Eye (tissue), 1 donor: ENCODE measurements at places on chromosomes 3 and 15.

- DNase-seq = no peak
Measured at GRCh38 chr3:59751606-59752005, 701.8 kb upstream of the CFAP20DC start.

DNA sequence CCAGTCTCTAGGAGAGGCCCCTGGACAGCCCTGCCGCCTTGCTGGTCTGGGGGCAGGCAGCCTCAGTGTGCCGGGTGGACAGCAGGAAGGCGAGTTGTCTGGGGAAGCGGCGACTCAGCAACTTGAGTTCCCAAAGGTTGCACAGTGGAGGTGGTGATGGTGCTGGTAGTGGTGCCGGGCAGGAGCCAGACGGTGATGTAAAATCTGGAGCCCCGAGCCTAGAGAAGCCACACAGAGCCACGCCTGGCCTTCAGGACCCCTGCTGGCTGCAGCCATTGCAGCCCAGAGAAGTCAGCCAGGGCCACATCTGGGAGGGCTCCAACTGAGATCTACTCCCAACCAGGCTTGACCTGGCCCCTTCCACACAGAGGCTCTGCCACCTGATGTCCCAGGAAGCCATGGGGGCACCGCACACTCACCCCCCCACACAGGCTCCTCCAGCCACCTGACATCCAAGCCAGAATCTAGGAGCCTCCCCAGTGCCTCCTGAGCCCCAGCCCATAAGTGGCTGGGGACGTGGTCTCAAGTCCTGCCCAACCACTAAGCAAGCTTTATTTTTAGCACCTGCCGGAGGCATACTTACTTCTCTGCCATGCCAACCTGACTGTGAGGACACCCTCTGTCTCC, 8.8 kb downstream of the C3orf22 start:
- no peak for DNase-seq

- no peak for DNase-seq
Measured at GRCh38 chr15:25268166-25268565, 170.7 kb downstream of the UBE3A start.

- no peak for DNase-seq
Measured at GRCh38 chr15:51935466-51936104, 36.0 kb downstream of the LEO1 start.

DNA sequence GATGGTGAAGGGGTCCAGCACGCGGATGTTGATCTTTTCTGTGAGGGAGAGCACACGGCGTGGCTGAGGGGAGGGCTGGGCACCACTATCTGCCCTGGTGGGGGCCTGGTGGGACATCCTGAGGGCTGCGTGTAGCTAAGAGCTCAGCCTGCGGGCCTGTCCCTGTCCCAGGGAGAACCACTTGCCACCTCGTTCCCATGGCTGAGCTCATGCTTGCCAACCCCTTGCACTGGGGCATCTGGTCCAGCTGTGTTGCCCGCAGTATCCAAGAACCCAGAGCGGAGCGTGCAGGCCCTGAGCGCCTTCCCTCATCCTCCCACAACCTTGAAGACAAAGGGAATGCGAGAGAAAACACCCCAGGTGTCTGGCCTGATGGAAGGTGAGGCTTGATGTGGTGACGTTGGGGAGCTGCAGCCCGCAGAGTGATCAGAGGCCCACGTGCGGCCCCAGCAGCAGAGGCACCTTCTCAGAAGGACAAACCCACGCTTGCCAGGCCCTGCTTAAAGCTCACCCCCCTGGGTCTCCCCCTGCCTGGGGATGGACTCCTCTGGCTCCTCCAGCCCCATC, 28.9 kb downstream of the TKT start:
- no peak for DNase-seq

DNA sequence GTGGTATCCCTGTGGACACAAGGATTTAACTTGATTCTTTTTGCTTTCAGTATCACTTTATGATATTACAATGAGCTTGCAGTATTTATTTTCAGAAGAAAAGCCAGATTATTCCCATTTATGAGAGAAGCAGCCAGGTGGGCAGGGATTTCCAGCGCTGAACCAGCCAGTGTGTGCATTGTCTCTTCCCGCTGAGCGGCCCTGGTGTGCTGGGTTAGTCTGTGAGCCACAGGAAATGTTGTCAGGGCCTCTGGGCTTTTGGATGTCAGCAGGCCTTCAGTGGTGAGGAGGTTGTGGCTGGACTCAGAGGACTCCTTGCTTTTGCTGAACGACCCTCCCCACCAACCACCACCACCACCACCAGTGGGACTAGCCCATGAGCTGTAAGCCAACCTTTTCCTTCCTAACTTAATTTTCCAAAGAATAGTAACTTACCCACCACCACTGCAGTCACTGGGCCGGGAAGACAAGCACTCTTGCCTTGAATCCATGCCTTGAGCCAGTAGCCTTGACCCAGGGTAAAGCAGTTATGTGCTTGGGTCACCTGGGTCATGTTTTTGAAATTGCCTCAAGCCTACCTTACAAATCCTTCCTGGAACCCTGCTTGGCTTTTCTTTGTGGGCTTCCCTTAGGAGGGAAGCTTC, 33.1 kb downstream of the FLNB start:
- DNase-seq = no peak

DNA sequence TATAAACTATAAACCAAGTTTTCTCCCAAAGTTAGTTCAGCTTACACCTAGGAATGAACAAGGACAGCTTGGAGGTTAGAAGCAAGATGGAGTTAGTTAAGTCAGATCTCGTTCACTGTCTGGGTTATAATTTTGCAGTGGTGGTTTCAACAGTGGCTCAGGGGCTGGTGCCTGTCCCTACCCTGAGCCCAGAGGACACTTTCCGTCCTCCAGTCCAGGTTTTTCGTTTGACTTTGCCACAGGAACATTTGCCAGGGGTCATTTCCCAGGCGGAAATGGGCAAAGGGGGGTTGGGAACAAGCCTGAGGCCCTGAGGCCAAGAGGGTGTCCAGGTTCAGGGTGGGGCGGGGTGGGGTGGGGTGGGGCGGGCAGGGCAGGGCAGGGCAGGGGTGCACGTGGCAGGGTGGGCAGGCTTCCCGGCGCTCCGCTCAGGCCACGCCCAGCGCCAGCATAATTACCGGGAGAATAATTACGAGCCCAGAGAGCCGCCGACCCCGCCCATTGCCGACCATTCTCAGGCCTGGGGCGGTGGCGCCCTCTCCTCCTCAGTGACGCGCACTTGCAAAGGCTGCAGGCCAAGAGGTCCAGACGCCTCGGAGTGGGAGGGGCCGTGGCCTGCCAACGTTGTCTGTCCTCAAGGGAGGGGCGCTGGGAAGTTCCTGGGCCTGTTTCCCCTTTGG, 70.4 kb downstream of the KLF13 start:
- DNase-seq = peak; percentile 72

- DNase-seq = no peak
Measured at GRCh38 chr15:74857082-74857655, 14.2 kb upstream of the ULK3 start.

DNA sequence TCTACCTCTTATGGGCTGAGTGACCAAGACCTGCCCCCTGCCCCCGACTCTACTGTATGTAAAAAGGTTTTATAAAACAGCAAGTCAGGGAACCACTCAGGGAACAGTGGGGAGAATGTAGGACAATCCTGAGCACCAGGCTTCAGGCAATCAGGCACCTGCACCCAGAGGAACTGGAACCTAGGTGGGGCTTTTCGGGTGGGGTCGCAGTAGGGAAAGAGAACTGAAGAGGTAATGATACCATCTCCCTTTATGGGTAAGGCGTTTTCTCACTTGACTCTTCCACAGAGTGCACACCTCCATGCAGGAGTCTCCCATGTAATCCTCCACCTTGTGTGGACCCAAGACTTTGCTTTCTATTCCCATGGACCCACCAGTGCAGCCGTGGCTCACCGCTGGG, 45.8 kb downstream of the MYO1E start:
- no peak for DNase-seq

- no peak for DNase-seq
Measured at GRCh38 chr15:23402544-23402943, 44.5 kb downstream of the GOLGA6L2 start.

GRCh38 chr15:52421029-52421428, 107.7 kb downstream of the MYO5A start:
- no peak for DNase-seq

DNA sequence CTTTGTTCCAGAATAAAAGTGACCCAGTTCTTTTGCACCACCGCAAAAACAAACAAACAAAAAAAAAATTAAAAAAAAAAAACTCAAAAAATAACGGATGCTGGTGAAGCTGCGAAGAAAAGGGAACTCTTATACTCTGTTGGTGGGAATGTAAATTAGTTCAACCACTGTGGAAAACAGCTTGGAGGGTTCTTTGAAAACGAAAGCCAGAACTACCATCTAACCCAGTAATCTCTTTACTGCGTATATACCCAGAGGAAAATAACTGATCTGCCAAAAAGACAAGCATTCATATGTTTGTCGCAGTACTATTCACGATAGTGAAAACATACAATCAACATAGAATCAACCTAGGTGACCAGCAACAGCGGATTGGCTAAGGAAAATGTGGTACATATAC, 298.9 kb upstream of the CBLB start:
- no peak for DNase-seq

DNA sequence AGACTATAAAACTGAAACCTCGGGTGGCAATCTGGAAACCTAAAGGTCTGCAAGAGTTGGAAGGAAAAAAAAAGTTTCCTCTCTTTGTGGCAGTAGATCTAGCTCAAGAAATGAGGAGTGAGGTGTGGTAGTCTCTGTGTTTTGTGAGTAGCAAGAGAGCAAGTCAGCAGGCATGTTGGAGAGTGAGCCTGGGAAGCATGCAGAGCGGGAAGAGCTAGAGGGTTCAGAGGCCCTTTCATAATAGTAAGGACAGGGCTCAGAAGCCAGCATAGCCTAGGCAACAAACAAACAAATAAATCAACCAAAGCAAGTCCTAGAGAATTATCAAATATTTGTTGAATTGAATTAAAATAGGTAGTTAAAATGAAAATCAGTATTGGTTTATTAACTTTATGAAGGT, 189.7 kb upstream of the CBLB start:
- no peak for DNase-seq

GRCh38 chr3:31093606-31094005, 199.1 kb upstream of the GADL1 start:
- no peak for DNase-seq

DNA sequence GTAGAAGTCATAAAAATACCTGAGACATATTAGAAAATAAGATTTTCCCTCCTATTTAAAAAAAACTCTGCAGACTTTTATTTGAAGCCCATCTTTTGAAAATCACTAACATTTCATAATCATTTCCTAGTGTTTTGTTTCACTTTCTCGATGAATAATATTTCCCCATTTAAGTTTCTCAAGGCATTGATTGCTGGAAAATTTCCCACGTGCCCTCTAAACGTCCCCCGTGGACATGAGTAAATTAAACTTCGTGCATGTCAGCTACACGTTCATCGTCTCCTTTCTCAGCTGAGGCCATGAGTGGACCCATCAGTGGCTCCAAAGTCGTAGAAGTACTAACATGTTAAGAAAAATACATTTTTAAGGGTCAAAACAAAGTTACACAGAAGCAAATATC, 2.0 kb upstream of the TM2D3 start:
- no peak for DNase-seq

DNA sequence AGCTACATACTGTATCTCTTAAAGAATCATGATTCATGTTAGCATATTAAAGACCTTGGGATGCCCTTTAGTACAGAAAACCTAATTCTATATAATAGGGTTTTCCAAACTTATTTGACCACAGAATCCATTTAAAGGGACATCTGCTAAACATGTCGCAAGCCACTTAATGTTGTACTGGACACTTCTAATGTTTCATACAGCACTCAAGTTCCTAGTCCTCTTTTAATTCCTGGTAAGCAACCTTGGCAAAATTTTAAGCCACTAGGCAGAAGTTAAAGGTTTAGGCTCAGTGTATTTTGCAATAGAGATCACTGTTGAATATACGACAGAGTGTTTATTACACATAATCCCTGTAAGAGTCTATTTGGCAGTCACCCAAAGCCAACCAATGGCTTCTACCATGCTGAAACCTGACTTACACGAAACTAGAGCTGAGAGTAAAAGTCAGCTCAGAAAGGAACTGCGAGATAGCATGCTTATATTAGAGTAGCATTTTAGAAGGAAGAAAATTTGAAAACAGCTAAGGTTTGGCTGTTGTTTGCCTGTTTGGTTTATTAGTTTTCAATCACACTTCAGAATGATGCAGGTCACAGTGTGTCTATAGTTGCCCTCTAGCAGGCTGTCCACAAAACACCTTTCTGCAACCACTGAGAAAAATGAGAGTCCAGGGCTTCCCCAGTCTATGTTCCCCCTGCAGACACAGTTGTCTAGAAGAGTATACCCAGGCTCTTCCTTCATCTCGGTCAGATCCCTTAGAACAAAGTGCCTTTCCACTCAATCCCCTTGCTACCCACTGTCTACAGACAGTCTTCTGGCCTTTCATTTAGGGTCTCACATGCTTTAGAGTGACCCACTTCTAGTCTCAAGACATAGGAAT, 104.4 kb downstream of the FMN1 start:
- DNase-seq = peak; percentile 49

GRCh38 chr3:45489730-45490309, 101.4 kb downstream of the LARS2 start:
- DNase-seq = no peak

DNA sequence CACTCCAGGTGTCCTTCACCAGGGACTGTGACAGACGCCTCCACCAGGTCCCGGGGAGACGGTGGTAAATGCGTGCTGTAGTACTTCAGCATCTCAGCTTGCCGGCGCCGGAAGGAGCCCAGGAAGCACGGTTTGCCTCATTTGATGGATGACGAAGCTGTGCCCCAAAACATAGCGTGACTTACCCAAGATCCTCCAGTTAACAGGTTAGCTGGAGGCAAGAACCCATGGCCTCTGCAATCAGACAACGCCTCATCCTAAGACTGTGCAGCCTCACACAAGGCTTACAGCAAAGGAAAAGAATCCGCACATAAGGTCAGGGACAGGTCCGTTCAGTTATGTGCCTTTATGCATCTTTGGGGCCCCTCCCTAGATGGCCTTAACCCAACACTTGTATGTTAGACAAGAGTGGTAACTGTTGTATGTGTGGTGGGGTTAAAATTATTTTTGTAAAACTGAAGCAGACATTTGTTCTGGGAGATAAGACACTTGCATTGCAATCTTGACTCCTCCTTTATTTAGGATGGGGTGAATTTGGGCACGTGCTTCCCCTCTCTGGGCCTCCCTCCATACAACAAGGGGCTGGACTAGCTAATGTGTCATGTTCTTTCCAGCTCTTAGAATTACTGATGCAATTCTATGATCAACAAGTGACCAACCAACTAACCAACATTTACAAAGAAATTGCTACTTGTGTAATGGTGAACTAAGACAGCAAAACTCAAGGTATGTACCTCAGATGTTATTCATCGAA, 39.4 kb downstream of the VGLL4 start:
- no peak for DNase-seq

DNA sequence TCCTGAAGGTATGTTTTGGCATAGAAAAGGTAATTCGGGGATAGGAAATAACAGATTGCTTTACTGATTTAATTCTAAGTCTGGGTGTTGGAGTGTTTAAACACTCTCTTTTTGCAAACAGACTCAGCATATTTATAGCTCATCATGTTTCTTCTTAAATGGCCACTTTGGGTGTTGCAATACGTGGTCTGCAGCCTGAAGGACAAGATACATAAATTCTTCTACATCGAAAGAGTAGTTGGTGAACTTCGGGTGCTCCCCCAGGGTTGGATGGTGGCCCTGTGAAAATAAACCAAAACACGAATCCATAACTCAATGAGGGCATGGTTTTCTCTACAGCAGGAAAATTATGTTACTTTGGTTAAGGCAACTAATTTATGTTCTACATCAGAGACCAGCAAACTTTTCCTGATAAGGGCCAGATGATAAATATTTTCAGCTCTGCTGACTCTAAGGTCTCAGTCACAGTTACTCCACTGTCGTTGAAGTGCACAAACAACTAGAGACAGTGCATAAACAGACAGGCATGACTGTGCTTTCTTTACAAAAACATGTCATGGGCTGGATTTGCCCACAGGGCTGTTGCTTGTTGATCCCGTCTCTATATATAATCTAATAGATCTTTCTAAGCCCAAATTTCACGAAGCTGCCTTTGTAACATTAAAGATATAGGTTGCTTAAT, 35.9 kb downstream of the EOGT start:
- no peak for DNase-seq
